ENCODE measurements at places on chromosomes 7 and 10. TPM values are rescaled to one million over a fixed set of nuclear protein-coding genes. Genes with fewer than 3 reads are reported as not detected.
A peak's percentile ranks its signal among the peaks of the same experiment; 100 is the strongest.

Gene TLX1
- total RNA-seq = not detected

Gene VPS26A
- total RNA-seq = 32.9 TPM

Gene PRLHR
- total RNA-seq = not detected

Gene ACTL6B
- not detected for total RNA-seq

Gene MNX1
- not detected for total RNA-seq

Gene HPSE2
- total RNA-seq = 1.3 TPM

Gene SFRP4
- not detected for total RNA-seq

Gene ACSL5
- total RNA-seq = 4.3 TPM

Gene ARHGEF35
- 18.4 TPM for total RNA-seq

Gene VWDE
- 0.26 TPM for total RNA-seq

Gene UBE2D4
- total RNA-seq = 19.1 TPM

GRCh38 chr10:59847326-59847725 lies 59.0 kb downstream of the CCDC6 start:
- no peak for DNase-seq
- no peak overlapping the region for H3K4me3 ChIP-seq
- no peaks in the 10 kb centered on the region for H3K27me3 ChIP-seq
- H3K27ac ChIP-seq = no peak overlapping the region
- peaks cover 6% of the 10 kb centered on the region for H3K4me1 ChIP-seq
- peaks cover 38% of the 10 kb centered on the region for H3K36me3 ChIP-seq

DNA sequence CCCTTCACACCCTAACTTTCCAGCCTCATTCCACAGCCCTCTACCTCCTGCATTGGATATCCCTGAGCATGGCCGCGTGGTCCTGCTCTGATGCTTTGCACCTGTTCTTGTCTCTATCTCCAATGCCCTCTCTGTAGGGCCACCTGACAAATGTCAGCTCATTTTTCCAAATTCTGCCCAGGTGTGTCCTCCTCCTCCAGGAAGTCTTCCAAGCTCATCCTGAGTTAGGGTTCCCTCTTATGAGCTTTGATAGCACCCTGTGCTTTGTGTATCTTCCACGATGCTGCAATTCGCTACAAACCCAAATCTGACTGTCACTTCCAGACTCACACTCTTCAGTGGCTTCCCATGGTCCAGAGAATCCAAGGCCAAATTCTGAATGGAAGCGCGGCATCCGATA lies 14.7 kb upstream of the SLC35B4 start:
- H3K4me1 ChIP-seq = no peaks in the 10 kb centered on the region
- H3K27ac ChIP-seq = no peak overlapping the region
- H3K4me3 ChIP-seq = no peak overlapping the region

GRCh38 chr7:159013181-159013690 lies 131.4 kb downstream of the VIPR2 start:
- H3K27ac ChIP-seq = peak overlapping the region; percentile 56
- DNase-seq = no peak
- no peaks in the 10 kb centered on the region for H3K36me3 ChIP-seq
- H3K4me3 ChIP-seq = no peak overlapping the region

DNA sequence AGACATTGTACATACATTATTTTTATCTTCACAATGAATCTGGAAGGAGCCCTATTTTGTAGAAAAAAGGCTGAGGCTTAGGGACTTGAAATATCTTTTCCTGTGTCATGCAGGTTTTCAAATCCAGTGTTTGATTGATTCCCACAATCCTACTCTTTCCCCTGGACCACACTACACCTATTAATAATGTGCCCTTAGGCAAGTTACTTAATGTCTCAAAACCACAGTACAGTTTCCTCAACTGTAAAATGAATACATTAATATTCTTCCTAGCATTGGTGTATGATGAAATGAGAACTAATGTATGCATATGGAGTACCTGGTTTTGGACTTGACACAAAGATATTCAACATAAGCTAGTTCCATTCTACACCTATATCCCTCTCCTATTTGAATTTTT lies 313.3 kb upstream of the SP8 start:
- DNase-seq = no peak
- no peak overlapping the region for H3K4me3 ChIP-seq
- no peaks in the 10 kb centered on the region for H3K36me3 ChIP-seq
- no peak overlapping the region for H3K27ac ChIP-seq
- H3K27me3 ChIP-seq = peaks cover 3% of the 10 kb centered on the region

- H3K4me1 ChIP-seq = peaks cover 20% of the 10 kb centered on the region
- no peak overlapping the region for H3K27ac ChIP-seq
- peaks cover 100% of the 10 kb centered on the region for H3K27me3 ChIP-seq
- DNase-seq = no peak
- H3K36me3 ChIP-seq = no peaks in the 10 kb centered on the region
- no peak overlapping the region for H3K4me3 ChIP-seq
Observed at GRCh38 chr7:1248143-1248915, 15.7 kb downstream of the UNCX start.

GRCh38 chr7:1225441-1226185 lies 7.1 kb upstream of the UNCX start:
- no peak overlapping the region for H3K27ac ChIP-seq
- H3K4me3 ChIP-seq = no peak overlapping the region
- DNase-seq = no peak
- no peaks in the 10 kb centered on the region for H3K36me3 ChIP-seq

GRCh38 chr7:141954334-141954733 lies 7.6 kb upstream of the CLEC5A start:
- no peak overlapping the region for H3K27ac ChIP-seq
- H3K36me3 ChIP-seq = no peaks in the 10 kb centered on the region
- DNase-seq = no peak
- no peak overlapping the region for H3K4me3 ChIP-seq
- no peaks in the 10 kb centered on the region for H3K27me3 ChIP-seq

- no peak overlapping the region for H3K27ac ChIP-seq
- no peaks in the 10 kb centered on the region for H3K4me1 ChIP-seq
- H3K27me3 ChIP-seq = no peaks in the 10 kb centered on the region
- H3K36me3 ChIP-seq = no peaks in the 10 kb centered on the region
- no peak overlapping the region for H3K4me3 ChIP-seq
Observed at GRCh38 chr10:61929555-61929954, 28.1 kb downstream of the ARID5B start.

- H3K27ac ChIP-seq = no peak overlapping the region
- DNase-seq = no peak
- no peak overlapping the region for H3K4me3 ChIP-seq
Observed at GRCh38 chr7:117961235-117961634, 88.0 kb upstream of the CTTNBP2 start.

DNA sequence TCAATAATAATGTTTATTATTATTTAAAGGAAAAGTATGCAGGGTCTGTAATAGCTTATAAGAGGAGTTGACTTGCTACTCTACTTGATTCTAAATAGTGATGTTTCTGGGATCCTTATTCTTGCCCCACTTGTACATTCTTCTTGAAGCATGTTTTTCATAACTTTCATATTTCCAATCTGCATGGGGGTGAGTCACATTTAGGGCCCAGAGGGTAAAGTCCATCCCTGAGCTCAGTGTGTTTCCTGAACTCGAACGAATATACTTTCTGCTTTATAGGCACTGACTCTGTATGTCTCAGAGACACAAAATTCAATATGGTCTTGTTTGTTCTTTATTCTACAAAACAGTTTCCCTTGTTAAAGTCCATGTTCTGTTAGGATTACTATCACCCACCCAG lies 61.0 kb upstream of the SMIM30 start:
- no peak overlapping the region for H3K27ac ChIP-seq
- H3K27me3 ChIP-seq = no peaks in the 10 kb centered on the region
- H3K4me3 ChIP-seq = no peak overlapping the region
- H3K36me3 ChIP-seq = no peaks in the 10 kb centered on the region

GRCh38 chr7:127798023-127798422 lies 146.0 kb downstream of the SND1 start:
- no peaks in the 10 kb centered on the region for H3K36me3 ChIP-seq
- DNase-seq = no peak
- H3K4me1 ChIP-seq = no peaks in the 10 kb centered on the region

DNA sequence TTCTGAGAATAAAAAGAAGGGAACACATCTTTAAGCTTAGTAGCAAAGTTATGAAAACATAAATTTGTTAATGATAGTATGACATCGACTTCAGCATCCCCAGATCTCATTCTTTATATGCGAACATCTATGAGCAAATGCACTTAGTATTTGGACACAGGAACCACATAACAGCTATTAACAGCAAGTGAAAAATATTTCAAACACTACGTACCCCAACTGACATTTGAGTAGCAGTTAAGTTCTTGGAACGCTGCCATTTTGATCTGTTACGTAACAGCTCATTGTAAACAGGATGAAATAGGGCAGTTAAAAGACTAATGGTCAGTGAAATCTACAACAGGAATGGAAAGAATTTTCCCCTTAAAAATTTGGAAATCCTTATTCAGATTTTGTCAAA lies 428.9 kb downstream of the TNS3 start:
- no peaks in the 10 kb centered on the region for H3K27me3 ChIP-seq
- H3K4me1 ChIP-seq = no peaks in the 10 kb centered on the region
- no peak overlapping the region for H3K27ac ChIP-seq
- DNase-seq = no peak

DNA sequence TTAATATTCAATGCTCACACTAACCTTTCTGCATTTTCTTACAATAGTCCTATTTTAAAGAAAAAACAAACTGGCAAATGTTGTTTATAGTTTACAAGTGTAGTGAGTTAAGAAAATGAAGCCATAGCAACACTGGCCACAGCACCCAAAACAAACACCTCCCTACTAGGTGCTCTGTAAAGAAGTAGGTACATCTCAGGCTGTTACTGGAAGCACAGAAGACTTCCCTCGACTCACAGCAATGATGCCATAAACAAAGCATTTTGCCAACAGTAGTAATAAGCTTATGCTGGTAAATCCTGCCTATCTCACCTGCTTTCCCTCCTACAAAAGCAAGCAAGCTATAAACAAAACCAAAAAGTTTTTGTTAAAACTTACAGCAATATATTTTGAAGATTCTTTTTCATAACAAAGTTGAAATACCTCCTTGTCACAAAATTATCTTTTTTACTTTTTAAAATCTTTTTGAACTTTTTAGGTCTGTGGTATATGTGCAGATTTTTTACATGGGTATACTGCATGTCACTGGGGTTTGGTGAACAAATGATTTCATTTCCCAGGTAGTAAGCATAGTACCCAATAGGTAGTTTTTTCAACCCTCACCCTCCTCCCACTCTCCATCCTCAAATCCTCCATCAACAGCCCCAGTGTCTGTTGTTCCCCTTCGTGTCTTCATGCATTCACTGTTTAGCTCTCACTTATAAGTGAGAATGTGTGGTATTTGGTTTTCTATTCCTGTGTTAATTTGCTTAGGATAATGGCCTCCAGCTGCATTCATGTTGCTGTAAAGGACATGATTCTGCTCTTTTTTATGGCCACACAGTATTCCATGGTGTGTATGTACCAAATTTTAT lies 28.4 kb downstream of the COA1 start:
- peaks cover 4% of the 10 kb centered on the region for H3K4me1 ChIP-seq
- H3K27me3 ChIP-seq = no peaks in the 10 kb centered on the region
- peaks cover 8% of the 10 kb centered on the region for H3K36me3 ChIP-seq

GRCh38 chr7:141590666-141591065 lies 39.5 kb downstream of the AGK start:
- no peak overlapping the region for H3K4me3 ChIP-seq
- peaks cover 11% of the 10 kb centered on the region for H3K36me3 ChIP-seq
- no peak overlapping the region for H3K27ac ChIP-seq
- DNase-seq = no peak
- no peaks in the 10 kb centered on the region for H3K27me3 ChIP-seq

DNA sequence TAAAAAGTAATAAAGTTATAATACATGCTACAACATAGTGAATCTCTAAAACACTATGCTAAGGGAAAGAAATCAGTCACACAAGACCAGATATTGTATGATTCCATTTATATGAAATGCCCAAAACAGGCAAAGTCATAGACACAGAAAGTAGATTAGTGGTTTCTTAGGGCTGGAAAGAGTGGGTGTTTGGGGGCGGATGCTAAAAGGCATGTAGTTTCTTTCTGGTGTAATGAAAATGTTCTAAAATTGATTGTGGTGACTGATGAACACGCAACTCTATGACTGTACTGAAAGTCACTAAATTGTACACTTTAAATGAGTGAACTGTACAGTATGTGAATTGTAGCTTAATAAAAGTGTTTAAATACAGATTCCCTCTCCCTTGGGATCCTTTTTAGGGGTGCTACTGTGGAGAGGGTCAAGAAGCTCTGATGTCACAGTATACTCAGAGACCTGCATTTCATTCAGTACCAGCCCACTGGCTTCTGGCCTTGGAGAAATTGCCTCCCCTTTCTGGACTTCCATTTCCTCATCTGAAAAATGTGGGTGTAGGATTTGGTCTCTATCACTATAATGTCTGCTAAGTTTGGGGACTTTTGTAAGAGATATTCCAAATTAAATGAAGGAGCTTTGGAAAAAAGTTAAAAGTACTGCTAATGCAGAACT lies 46.4 kb downstream of the AOAH start:
- H3K27ac ChIP-seq = no peak overlapping the region
- no peak overlapping the region for H3K4me3 ChIP-seq
- no peak for DNase-seq
- no peaks in the 10 kb centered on the region for H3K4me1 ChIP-seq
- no peaks in the 10 kb centered on the region for H3K27me3 ChIP-seq

GRCh38 chr10:33880291-33880690 lies 545.8 kb upstream of the NRP1 start:
- H3K27ac ChIP-seq = no peak overlapping the region
- H3K27me3 ChIP-seq = no peaks in the 10 kb centered on the region
- no peaks in the 10 kb centered on the region for H3K4me1 ChIP-seq
- H3K36me3 ChIP-seq = no peaks in the 10 kb centered on the region

- no peaks in the 10 kb centered on the region for H3K27me3 ChIP-seq
- no peak for DNase-seq
- no peaks in the 10 kb centered on the region for H3K36me3 ChIP-seq
Observed at GRCh38 chr7:111076205-111076604, 14.7 kb upstream of the LRRN3 start.

DNA sequence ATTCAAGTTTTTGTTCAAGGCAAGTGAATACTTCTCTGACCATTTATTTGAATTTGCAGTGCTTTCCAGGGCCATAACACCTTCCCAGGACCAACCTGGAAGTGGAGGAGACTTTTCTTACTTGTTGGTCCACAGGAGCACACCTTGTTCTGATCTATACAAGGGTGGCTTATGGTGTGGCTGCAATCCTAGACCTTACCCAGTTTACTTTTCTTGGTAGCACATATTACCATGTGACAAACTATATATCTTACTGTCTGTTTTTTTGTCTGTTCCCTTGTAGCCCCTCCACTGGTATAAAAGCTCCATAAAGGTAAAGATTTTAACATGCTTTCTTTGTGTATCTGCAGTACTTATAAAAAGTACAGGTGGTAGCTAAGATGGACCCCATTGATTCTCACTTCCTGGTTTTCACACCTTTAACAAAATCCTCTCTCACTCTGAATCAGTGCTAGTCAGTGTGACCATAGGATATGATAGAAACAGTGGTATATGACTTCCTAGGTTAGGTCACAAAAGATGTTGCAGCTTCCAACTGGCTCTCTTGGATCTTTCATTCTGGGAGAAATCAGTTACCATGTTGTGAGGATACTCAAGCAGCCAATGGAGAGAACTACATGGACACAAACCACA lies 5.6 kb upstream of the ASB4 start:
- DNase-seq = no peak
- H3K36me3 ChIP-seq = no peaks in the 10 kb centered on the region
- no peak overlapping the region for H3K27ac ChIP-seq
- H3K4me3 ChIP-seq = no peak overlapping the region
- H3K27me3 ChIP-seq = peaks cover 2% of the 10 kb centered on the region
- H3K4me1 ChIP-seq = no peaks in the 10 kb centered on the region
